ENCODE measurements at places on chromosomes 12 and 14.

GRCh38 chr12:15963271-15963670 lies 52.1 kb downstream of the DERA start:
- no peak for DNase-seq

GRCh38 chr14:104749111-104749649 lies 3.8 kb upstream of the SIVA1 start:
- no peak for DNase-seq

GRCh38 chr14:90510159-90510558 lies 113.3 kb downstream of the CALM1 start:
- no peak for DNase-seq

- no peak for DNase-seq
Measured at GRCh38 chr12:78697817-78698415, 166.7 kb upstream of the SYT1 start.

GRCh38 chr14:53663709-53664108 lies 292.9 kb downstream of the BMP4 start:
- DNase-seq: no peak

DNA sequence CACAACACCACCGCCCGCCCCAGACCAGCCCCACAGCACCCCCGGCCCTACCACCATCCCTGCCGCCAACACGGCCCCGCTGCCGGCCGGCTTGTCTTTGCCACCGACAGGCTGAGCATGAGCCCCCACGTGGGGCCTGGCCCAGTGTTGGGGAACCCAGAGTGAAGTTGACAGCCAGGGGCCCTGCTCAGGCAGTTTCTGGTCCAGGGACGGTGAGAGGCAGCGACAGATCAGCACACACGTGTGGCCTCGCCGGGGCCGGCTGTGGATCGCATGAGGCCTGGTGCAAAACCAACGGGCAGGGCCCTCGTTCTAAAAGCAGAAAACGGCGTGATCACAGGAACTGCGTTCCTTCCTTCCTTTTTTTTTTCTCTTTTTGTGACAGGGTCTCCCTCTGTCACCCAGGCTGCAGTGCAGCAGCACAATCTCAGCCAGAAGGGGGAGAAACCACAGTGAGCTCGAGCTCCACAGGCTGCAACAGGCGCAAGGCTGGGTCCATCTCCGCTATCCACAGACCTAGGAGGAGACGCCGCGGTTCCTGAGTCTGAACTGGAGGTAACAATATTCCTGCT lies 50.5 kb upstream of the FBRSL1 start:
- no peak for DNase-seq

DNA sequence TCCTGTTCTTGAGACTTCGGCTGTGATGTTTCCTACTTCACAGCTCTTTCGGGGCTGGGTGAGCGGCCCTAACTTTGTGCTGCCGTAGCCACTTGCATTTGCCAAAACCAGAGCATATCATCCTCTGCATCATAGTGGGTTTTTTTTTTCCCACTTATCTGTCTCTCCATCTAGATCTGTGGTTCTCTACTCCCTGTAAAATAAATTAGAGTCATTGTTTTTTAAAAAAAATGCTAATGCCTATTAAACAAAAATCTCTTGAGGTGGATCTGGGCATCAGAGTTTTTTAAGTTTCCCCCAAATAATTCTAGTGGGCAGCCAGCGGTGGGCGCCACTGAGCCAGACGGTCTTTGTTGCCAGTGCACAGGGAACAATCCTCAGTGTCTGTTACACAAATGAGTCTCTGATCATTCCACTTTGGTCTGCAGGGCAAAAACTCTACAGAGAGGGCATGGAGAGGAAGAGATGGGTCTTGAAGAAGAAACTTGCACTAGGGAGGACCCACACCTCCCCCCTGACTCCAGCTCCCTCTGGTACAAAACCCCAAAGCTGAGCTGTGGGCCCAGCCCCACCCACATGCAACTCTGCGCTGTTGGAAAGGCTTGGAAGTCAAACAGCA lies 62.4 kb upstream of the BCL2L14 start:
- DNase-seq: no peak

GRCh38 chr14:60166142-60166541 lies 944 bp upstream of the DHRS7 start:
- no peak for DNase-seq

GRCh38 chr12:82857911-82858533 lies 171.3 kb downstream of the TMTC2 start:
- no peak for DNase-seq

- no peak for DNase-seq
Measured at GRCh38 chr12:65728848-65729793, 95.2 kb upstream of the HMGA2 start.

DNA sequence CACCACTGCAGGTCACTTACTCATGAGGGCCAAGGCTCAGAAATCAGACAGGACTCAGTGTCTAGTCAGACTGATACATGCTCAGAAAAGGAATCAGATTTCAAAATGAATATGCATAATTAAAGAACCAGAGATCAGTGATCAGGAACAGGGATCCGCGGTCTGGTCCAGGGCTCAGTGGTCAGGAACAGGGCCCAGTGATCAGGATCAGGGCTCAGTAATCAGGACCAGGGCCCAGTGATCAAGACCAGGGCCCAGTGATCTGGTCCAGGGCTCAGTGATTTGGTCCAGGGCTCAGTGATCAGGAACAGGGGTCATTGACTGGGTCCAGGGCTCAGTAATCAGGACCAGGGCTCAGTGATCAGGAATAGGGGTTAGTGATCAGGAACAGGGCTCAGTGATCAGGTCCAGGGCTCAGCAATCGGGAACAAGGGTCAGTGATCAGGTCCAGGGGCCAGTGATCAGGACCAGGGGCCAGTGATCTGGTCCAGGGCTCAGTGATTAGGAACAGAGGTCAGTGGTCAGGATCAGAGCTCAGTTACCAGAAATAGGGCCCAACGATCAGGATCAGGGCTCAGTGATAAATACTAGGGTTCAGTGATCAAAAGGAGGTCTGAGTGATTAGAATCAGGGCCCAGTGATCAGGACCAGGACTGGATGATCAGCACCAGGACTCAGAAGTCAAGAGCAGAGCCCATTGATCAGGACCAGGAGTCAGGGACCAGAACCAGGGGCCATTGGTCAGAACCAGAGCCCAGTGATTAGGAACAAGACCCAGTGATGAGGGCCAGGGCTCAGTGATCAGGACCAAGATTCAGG lies 175.3 kb downstream of the TMEM121 start:
- DNase-seq: no peak

DNA sequence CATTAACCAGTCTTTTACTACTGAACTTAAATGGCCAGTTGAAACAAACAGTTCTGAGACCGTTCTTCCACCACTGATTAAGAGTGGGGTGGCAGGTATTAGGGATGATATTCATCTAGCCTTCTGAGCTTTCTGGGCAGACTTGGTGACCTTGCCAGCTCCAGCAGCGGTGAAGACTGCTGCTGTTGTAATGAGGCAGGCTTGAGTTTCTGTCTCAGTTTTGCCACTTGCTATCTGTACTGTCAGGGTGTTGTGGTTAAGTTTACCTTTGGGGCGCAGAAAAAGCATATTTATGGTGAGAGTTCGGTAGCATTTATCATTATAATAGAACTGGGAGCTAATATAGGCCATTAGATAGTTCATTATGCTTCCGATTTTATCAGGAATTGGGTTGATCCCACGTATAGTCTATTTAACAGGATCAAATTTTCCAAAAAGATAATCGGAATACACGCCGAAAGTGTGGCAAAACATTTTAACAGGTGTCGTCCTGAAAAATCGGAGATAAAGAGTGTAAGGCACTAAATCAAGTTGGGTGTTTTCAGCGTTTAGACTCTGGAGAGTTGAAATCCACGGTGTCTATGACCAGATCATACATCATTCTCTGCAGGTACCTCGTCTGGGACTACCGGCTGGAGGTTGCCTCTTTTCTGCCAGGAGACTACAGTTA lies 688 bp upstream of the NECAP1 start:
- no peak for DNase-seq
